ENCODE measurements at places on chromosomes 11 and 22.

DNA sequence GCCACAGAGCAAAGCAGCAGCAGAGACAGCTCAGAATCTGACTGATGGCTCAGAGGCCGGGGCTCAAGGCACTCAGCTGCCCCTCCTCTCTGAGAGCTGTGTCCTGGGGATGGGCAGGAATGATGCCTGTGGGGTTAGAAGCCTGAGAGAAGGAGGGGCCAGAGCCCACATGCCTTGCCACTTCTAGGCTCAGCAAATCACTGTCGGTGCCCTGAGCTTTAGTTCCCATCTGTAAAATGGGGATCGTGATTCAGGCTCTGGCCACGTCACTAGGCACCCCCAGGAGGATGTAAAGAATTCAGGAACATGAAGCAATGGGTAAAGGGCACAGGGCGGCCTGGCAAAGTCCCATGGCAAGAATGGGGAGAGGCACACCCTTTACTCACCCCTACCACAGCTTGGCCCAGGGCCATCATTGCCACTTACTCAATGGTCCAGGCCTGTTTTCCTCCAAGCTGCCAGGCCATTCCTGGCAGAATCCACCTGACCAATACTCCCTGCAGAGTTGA lies 3.4 kb upstream of the CDC42EP2 start:
- no peak for DNase-seq

- DNase-seq: no peak
Measured at GRCh38 chr22:50505776-50506610, 1.5 kb downstream of the LMF2 start.

- no peak for DNase-seq
Measured at GRCh38 chr11:110433393-110434333, 3.9 kb downstream of the FDX1 start.

DNA sequence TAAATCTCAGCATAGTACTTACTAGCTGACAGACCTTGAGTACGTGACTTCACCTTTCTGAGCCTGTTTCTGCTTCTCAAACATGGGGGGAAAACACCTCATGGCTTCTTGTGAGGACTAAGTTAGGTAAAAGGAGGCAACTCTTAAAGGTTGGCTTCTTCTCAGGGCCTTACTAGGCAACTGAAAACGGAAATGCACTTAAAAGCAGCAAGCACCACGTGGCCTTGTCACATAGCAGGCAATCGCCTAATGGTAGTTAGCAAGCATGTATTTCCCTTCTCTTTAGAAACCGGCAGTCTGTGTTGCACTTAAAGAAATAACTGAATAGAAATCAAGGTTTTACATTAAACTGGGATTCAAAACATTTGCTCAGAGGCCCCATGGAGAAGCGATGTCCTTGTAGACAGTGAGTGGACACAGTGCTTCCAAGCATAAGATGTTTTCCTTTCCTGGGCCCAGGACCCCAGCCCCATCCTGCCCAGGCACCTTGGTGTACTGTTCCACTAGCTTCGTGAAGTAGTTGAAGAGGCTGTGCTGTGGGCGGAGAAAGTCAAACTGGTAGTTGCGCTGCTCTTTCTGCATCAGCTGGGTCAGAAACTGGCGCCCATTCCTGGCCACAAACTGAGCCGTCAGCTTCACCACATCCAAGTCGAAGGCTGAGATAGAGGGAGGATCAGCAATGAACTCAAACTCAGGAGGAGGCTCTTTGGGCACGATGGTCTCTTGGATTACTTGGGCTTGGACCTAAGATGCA lies 12.1 kb downstream of the SF3A1 start:
- no peak for DNase-seq

DNA sequence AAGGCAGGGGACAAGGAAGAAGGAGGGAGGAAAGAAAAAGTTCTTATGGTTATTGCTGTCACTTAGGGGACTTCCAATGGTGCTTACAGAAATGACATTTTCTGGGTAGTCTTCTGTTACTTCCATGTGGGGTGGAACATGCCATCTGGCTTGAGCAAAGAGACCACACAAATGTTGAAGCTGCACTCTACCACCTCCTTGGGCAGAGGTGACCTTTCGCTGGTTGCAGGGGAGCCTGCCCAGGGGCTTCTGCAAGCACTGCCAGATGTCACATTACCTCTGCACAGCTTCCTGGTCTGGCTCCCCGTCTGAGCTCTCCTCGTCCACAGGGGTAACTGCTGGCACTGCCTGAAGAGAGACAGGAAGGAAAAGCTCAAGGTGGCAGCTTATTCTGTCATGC lies 32.6 kb upstream of the APOA1 start:
- no peak for DNase-seq

DNA sequence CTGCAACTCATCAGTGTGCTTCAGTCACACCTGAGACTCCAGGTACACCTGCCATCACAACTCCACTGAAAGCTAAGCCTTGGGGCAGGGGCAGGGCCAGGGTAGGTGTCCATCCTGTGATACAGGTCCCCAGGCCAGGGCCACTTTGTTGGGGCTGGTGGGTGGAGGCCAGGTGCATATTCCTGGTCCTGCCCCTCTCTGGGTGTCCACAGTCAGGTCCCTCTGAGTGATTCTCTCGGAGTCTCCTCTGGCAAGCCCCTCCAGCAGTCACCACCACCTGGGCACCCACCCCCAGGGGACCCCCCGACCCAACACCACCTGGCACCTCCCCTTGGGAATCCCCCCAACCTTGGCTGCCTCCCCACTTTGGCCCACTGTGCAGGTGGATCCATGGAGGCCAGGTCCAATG lies 9.5 kb upstream of the ACR start:
- DNase-seq: no peak

GRCh38 chr11:62108971-62109404 lies 14.8 kb upstream of the INCENP start:
- DNase-seq: no peak

GRCh38 chr11:121291896-121292494 lies 576 bp upstream of the SC5D start:
- DNase-seq: peak; percentile 36

- DNase-seq: no peak
Measured at GRCh38 chr11:114166897-114167323, 107.4 kb downstream of the ZBTB16 start.

DNA sequence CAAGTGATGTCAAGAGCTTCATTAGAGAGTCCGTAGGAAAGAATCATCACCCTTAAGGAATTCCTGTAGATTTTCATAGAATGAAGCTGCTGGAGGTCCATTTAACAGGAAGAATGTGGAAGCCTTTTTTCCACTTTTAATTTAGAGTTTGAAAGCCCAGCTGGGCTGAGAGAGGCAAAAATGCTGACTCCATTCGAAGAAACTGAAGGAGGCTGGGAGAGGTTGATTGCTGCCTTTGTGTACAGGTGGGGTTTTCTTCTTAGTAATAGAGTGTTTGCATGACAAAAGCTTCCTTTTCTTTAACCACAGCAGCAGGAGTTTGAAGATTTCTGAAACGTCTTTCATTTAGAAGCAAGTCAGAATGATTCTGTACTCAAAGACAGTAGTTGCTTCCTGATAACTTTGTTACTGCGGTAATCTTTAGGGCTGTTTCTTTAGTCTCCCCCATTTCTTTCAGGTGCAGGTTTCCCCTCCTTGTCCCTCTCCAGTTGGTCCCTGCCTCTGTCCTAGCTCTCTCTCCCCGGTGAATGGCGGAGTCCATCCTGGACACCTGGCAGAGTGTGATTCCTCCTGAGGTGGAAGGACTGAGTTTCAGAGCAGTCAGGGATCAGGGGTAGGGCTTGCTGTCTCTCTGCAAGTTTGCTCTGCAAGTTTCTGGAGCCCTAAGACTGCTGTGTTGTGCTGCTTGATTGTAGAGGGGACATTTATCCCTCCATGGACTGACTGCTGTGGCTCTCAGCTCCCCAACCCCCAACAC lies 166.2 kb downstream of the LDLRAD3 start:
- no peak for DNase-seq

DNA sequence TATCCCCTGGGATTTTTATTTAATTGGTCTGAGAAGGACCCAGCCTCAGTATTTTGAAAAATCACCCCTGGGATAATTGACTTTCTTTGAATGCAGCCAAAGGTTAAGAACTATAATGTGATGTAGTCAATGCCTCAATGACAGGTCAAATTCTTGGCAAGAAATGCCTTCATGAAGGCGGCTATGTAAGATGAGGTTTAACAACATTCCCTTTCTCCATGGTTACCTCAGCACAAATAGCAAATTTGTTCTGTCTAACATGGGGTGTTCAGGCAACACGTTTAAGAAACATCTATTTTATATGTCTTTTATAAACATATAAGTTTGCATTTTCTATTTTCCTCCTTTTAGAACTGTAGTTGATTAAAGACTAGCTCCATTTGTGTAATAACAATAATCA lies 5.3 kb downstream of the SLN start:
- DNase-seq: no peak

DNA sequence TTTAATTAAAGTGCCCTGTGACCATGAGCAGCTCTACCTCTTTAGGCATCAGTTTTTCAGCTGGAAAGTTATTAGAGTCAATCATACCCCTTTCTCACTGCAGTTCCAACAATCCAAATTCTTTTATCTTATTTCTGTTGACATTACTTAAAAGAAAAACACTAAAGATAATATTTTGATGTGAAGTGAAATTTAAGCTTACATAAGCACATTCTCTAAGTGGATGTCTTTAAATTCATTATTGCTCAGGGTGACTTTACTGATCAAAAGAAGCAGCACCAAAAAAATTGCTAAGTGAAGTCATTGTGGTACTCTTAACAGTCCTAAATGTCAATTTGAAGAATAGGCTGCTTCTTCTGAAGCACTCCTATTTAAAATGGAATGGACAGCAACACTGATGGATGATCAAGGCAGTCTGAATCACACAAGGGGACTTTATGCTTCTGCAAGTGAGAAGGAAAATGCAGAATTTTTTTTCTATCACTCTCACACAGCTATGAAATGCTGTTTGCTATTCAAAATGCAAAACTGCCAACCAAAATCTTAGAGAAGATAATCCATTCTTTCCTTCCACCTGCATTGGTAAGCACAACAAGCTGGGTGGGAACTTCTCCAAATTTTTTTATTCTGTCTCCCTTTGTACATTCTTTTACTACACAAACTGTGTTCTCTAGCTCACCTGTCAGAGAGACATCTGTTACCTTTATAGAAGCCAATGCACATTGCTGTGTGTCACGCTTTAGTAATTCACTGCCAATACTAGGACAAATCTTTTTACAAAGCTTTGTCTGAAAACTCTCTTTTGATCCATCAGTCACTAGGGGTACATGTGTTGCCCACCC lies 179.9 kb downstream of the GRIA4 start:
- no peak for DNase-seq

DNA sequence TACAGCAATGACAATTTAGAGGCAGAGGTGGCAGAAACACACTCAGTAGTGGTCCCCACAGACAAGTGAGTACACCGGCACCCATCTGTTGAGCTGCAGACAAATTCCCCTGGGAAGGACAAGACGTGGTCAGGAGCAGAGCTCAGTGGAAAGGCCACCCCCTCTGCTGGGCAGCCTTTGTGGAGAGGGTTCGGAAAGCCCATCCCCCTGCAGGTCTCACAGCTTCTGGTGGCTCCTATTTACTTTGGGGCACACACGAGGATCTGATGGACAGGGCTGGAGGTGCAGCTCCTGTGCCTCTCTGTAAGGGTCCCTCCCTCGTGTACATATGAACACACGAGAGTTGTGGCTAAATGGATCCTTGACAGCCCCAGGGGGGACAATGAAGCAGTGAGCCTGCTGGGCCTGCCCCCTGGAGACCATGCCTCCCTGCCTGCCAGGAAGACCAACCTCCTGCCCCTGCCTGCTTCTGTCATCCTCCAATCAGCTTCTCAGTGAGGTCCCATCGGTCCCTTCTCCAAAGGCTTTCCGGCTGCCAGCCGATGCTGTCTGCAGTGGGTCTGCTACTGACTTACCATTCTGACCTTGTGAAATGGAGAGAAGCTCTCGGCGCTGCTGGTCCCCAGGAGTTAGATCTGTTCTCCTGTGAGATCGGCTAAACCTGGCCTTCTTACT lies 161.5 kb downstream of the CACNA1I start:
- no peak for DNase-seq

DNA sequence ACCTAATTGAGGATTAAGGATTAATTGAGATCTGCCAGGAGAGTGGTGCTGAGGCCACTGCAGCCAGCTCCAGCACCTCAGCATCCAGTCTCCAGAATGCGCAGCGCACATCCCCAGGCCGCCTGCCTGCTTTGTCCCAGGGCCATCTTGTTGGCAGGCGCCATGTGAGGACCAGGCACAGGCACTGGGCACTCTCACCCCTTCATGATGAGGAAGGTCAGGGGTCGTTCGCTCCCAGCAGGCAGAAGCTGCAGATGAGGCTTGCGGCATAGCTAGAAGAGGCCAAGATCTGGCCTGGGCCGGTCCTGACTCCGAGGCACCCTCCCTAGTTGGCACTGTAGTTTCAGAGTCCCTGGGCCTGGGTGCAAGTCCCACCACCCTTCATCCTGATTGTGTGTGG lies 6.4 kb downstream of the CABP2 start:
- no peak for DNase-seq

DNA sequence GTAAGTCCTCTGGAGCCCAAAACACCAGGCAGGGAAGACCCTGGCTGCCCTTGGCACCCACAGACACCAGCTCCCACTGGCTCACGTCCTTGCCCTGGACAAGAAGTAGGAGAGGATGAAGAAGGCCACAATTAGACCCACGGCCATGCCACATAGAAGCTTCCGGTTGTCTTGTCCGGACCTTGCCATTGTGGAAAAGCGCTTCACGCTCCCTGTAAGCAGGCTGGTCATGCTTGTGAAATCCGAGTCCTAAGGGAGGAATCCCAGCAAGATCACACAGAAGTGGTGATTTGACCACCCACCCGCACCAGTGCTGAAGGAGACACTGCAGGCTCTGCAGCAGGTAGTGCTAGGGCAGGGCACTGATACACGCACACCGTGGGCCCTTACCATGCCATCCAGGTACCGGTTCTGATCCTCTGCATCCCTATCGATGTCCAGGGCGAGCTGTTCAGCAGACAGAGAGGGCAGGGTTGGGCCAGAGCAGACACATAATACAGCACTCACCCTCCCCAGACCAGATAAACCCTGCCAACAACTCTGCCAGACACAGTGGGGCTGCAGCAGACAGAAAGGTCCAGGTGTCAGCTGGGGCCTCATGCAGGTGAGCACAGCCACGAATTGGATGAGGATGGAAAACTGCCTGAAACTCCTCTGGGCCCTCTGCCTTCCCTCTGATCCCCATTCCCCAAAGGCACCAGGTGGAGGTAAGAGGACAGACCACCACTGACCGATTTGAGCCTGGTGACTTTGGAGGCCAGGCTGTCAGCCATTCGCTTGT lies 1.8 kb downstream of the BET1L start:
- no peak for DNase-seq

GRCh38 chr11:61028135-61028729 lies 56.8 kb downstream of the CD6 start:
- DNase-seq: no peak

GRCh38 chr11:3145206-3145520 lies 19.9 kb downstream of the OSBPL5 start:
- no peak for DNase-seq

GRCh38 chr11:13118194-13118593 lies 109.1 kb downstream of the RASSF10 start:
- no peak for DNase-seq

GRCh38 chr22:44586999-44587736 lies 89.1 kb upstream of the RTL6 start:
- no peak for DNase-seq

DNA sequence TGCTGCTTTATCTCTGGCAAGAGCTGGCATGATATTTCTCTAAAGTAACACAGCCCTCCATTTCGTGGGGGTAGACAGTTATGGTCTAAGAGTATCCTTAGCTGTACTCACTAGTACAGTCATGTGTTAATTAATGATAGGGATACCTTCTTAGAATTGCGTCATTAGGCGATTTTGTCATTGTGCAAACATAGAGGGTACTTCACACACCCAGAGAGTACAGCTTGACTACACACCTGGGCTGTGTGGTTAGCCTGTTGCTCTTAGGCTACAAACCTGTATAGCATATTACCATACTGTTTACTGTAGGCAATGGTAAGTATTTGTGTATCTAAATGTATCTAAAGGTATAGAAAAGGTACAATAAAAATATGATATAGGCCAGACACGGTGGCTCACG lies 17.0 kb downstream of the XRCC6 start:
- no peak for DNase-seq
